ENCODE measurements at places on chromosomes 3 and 15. TPM values are rescaled to one million over a fixed set of nuclear protein-coding genes. Genes with fewer than 3 reads are reported as not detected.

The TNFSF10 gene
- polyA plus RNA-seq, result 0.06 TPM

The TMC3 gene
- not detected for polyA plus RNA-seq

The BOC gene
- 10.6 TPM for polyA plus RNA-seq

The LIPC gene
- not detected for polyA plus RNA-seq

The TRIM42 gene
- polyA plus RNA-seq, result not detected

The IL5RA gene
- polyA plus RNA-seq, result not detected

The PLSCR4 gene
- polyA plus RNA-seq, result 1.8 TPM

The RTP4 gene
- not detected for polyA plus RNA-seq

The CCDC33 gene
- polyA plus RNA-seq, result 3.3 TPM

The CYP1A2 gene
- polyA plus RNA-seq, result not detected

The CYP19A1 gene
- polyA plus RNA-seq, result not detected

The ASB14 gene
- not detected for polyA plus RNA-seq

The IGSF11 gene
- 3.8 TPM for polyA plus RNA-seq

The GOLGA8S gene
- polyA plus RNA-seq, result 0.05 TPM

The CCDC32 gene
- polyA plus RNA-seq, result 8.9 TPM

The CA12 gene
- 4.9 TPM for polyA plus RNA-seq

The TTLL13 gene
- 0.05 TPM for polyA plus RNA-seq

The FILIP1L gene
- polyA plus RNA-seq, result not detected

The GXYLT2 gene
- polyA plus RNA-seq, result 1.3 TPM

The SNX22 gene
- 7.5 TPM for polyA plus RNA-seq

The CMTM8 gene
- 22.4 TPM for polyA plus RNA-seq

The LTF gene
- 0.36 TPM for polyA plus RNA-seq

The DTX3L gene
- polyA plus RNA-seq, result 1.9 TPM

The CX3CR1 gene
- 0.08 TPM for polyA plus RNA-seq

The CHDH gene
- polyA plus RNA-seq, result 4.9 TPM

The ANKRD63 gene
- 0.18 TPM for polyA plus RNA-seq

Measured in H1 (cell line).